Stimulated activated CD8-positive, alpha-beta memory T cell treated with anti-CD3 and anti-CD28 coated beads, Interleukin-2, amount 100 ng/mL, for 1 hour (primary cell): ENCODE measurements at places on chromosomes 6 and 20.

DNA sequence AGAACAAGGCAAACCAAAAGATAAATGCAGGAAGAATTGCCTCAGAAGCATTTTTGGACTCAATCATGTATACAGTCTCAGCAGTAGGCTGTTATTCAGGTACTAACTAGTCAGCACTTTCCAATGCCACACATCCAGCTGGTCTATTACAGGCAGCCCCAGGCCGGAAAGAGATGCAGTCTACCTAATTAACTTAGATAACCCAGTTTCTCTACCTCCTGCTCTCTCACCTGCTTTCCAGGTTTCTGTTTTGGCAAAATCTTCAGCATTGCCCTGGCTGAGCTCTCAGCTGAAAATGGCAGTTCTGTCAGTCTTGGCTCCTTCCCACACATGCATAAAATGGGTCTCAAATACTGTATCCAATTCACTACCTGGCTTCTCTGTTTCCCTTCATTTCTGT, 101.3 kb upstream of the UFL1 start:
- DNase-seq, result no peak

DNA sequence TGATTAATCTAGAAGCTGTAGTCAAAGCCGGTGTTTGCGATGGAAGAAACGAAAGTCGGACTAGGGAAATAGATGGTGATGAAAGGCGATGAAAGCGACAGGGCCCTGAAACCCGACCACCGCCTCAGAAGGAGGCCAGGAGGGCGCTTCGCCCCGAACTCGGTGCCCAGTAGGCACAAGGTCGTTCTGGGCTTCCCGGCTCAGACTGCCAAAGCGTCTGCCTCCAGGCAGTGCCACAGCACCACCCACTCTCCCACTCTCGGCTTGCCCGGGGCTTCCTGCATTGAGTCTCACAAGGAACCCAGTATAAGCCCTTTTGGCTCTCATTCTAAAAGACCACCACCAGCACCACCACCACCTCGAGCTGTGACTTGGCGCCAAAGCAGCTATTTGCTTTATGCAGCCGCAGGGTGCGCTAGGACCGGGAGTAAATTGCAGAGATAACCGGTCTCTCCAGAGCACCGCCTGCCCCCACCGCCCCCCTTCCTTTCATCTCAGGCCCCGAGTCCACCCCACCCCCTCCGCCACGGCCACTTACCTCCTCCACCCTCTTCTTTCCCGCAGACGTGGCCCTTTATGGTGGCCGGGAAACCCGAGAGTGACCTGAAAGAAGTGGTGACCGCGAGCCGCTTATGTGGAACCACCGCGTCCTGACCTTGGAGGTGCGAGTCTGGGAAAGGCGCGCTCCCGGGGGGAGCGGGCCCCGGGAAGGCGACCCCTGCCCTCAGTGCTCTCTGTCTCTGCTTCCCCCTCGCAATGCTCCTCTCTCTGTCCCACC, 2.4 kb downstream of the TCF21 start:
- no peak for DNase-seq

DNA sequence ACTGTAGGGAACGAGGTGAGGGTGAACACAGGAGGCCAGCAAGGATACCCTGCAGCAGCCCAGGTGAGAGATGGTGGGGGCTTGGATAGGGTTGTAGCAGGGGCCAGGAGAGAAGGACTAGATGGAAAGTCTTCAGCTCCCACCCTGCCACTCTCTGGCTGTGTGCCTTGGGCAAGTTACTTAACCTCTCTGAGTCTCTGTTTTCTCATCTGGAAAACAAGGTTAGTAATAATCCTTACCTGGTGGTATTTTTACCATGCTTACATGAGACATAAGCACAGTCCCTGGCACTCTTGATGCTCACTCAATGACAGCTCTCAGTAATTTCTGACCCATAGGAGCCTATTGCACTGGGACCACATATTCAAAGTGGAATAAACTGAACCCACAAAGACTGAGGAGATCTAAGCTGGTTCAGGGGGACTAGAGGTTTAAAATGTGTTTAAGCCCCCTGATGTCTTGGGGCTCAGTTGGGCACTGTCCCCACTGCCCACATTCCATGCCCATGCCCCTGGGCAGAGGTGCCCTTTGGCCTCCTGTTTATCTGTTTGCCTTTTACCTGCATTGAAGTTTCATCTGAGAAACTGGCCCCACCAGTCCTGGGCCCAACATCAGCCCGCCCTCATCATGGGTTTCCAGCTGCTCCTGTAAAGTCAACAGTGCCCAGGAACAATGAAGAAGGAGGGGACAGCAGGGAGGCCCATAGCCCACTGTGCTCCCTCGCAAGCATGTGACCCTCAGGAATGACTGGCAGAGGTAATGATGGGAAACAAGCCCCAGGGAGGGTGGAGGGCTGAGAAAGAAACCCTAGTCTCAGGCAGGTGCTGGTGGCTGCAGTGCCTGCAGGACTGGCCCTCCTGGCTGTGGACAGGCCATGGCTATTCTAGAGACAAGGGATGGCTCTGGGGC, 104.0 kb downstream of the VEGFA start:
- no peak for DNase-seq

DNA sequence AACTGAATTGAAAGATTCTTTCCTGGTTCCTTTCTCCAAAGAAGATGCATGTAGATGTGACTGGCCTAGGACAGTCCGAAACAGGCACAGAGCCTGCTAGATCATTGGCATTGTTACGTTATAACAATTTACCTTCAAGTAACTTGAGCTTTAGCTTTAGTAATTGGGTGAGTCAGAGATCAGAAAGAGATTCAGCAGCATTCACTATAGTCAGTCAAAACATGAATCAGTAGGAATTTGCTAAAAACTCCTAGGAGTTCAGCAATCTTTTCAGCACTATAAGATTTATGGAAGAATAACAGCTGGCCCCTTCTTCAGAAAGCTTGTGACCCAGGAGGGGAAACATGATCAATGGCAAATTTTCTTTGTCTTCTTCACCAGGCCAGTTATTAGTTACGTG, 281.7 kb upstream of the PRDM1 start:
- no peak for DNase-seq

DNA sequence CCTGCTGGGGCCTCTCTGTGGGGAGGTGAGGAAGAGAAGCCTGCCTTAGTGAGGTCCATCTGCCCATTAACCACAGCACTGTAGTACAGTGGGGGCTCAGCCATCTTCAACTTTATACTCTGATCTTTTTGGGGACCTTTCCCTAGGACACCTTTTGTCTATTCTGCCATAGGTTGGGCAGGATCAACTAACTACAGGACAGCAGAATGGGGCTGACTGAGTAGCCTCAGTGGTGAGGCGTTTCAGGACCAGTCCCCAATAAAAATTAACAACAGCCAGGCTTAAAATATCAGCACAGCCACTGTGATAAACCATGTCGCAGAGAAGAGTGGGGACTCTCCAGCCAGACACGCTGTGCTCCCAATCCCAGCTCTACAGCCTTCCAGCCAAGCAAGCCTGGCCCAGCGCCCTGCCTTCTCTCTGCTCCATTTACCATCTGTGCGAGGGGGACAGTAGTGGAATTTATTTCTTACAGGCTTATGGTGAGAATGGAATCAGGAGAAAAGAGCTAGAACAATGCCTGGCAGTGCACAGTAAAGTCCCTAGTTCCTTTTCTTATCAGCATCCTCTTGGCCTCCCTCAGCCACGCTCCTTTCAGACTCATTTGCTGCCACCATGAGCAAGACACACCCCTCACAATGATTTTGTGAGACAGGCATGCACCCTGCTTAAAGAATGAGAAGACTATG, 75.5 kb downstream of the SLC22A23 start:
- DNase-seq, result no peak

DNA sequence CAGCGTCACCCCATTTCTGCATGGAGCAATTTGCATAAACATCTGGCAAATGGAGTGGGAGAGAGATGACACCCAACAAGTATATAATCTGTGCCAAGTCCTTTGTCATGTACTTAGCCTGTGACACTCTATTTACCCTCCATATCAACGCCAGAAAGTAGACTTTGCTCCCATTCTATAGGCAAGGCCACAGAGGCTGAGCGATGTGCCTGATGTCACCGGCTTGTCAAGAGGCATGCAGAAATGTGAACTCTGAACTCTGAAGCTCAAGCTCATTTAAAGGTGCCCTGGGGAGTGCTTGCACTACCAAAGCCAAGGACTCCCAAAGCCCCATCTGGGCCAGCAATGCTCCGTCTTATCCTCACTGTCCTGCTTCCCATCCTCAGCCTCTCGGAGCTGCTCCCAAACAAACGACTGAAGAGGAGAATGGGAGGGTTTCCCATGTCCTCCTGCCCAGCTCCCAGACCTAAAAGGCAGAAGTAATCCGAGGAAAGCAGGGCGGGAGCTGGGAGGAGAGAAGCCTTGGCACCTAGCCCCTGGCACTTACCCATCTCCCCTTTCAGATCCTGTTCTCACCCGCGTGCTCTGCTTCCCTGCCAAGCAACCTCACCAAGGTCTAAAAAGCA, 9.2 kb downstream of the CPNE5 start:
- no peak for DNase-seq

DNA sequence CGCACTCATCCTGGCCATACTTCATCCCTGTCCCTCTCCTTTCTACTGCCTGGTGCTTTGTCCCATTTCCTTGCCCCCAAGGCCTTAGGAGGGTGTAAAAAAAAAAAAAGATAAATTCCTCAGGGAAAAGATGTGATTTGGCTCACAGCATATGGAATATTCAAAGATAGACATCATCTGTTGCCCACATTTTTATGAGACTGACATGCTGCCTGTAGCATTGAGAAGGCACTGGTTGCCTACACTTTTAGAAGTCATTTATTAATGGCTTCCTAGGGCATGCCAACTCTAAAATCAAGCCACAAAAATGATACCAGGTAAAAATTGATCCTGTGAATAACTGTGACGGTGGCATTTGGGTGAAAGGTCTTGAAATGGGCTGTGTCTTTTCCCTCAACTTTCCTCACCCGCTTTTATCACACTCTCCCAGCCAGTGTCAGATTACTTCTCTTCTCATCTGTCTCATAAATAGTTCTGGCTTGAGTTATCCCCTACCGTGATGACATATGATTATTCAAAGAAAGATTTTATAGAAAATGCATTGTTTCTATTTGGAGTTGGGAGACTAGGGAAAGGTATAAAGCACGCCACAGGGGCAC, 139.4 kb downstream of the CARMIL1 start:
- no peak for DNase-seq

- DNase-seq, result no peak
These were observed 14.9 kb downstream of the ADTRP start for GRCh38 chr6:11763460-11764249.

- DNase-seq, result no peak
These were observed 344.9 kb upstream of the MANEA start for GRCh38 chr6:95232446-95232845.

DNA sequence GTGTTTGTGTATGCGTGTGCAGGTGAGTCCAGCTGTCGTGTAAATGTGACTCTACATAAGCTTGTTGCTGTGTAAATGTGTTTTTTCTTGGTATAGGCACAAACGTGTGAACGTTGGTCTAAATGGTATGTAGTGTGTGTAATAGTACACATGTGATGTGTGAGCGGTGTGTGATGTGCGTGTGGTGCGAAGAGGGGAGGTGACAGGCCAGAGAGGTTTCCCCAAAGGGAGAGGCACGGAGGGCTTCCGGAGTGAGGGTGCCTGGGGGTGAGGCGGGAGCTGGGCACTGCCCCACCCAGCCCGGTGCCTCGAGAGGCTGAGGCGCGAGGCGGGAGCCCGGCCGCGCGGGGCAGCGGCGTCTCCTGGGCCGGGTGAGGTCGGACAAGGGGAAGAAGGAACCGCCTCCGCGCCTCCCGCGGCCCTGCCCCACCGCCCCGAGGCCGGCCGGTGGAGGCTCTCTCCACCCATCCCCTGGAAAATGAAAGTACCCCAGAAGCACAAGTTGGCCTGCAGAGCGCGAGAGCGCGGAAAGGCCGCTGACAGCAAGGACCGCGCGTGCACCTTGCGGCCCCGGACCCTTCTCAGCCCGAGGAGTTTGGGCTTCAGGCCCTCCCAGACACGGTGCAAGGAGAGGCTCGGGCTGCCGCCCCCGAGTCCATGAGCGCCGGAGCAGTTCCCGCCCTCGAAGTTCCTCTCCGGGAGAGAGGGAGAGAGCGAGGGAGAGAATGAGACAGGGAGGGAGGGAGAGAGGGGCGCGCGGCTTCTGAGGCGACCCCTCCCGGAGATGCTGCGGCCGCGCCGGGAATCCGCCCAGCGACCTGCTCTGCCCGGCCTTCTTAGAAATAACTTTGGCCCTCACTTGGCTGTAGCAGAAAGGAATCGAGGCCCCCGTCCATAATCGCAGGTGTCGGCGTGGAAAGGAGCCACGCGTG, 43.2 kb upstream of the OSTM1 start:
- DNase-seq, result no peak

DNA sequence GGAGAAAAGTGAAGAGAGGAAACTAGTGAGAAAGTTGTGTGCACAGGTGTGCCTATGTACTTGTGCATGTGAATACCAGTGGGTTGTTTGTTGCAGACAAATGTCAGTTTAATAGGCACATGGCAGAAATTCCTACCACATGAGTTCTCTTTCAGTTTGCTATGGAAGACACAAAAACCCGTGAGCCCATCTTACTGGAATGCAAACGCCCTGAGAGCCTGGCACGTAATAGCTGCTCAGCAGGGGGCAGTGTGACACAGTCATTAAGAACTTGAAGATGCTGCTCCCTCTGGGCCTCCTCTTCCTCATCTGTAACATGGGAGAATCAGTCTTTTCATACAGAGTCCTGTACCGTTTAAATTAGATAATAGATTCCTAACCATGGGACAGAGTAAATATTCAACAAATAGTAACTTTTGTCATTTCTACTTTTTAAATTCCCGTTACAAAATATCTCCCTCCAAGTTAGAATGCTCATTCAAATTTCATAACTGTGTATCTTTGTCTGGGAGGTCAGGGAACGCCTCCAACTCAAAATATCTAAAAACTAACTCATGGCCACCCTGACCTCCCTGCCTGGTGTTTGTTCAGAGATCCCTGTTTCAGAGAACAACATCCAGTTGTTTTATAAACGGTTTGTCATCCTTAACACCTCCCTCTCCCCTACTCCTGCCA, 802.9 kb downstream of the MAFB start:
- DNase-seq, result no peak
